ENCODE measurements at places on chromosomes 7 and 10.

- H3K36me3 ChIP-seq = no peaks in the 10 kb centered on the region
- H3K4me3 ChIP-seq = no peak overlapping the region
- no peaks in the 10 kb centered on the region for H3K27me3 ChIP-seq
- no peak for DNase-seq
- H3K27ac ChIP-seq = peak overlapping the region; percentile 82
- H3K4me1 ChIP-seq = peaks cover 44% of the 10 kb centered on the region
Measured at GRCh38 chr10:43041422-43042342, 35.2 kb upstream of the RET start.

DNA sequence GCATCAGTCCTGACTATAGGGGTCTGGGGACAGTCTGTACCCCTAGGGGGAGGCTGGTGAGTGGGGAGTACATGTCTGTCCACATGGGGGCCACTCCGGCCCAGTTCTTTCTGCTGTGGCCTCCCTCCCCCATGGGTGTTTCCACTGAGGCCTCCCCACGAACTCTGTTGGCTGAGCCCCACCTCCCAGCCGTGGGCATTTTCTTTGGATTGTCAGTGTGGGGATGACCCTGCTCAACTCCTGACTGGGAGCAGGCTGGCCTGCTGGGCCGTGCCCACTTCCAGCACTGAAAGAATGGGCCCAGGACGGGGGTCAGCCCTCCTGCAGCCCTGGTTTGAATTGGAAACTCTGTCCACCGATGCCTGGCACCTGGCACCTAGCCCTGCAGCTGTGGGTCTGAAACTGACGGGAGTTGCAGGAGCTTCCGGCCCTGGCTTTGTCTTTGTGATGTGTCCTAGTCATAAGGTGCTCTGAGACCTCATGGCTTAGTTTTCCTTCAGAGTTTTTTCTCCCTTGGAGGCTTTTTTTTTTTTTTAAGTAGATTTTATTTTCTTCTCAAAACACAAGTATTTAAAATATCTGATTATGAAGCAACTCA, 46.5 kb downstream of the LHPP start:
- DNase-seq = no peak
- H3K4me3 ChIP-seq = no peak overlapping the region
- H3K27ac ChIP-seq = no peak overlapping the region

DNA sequence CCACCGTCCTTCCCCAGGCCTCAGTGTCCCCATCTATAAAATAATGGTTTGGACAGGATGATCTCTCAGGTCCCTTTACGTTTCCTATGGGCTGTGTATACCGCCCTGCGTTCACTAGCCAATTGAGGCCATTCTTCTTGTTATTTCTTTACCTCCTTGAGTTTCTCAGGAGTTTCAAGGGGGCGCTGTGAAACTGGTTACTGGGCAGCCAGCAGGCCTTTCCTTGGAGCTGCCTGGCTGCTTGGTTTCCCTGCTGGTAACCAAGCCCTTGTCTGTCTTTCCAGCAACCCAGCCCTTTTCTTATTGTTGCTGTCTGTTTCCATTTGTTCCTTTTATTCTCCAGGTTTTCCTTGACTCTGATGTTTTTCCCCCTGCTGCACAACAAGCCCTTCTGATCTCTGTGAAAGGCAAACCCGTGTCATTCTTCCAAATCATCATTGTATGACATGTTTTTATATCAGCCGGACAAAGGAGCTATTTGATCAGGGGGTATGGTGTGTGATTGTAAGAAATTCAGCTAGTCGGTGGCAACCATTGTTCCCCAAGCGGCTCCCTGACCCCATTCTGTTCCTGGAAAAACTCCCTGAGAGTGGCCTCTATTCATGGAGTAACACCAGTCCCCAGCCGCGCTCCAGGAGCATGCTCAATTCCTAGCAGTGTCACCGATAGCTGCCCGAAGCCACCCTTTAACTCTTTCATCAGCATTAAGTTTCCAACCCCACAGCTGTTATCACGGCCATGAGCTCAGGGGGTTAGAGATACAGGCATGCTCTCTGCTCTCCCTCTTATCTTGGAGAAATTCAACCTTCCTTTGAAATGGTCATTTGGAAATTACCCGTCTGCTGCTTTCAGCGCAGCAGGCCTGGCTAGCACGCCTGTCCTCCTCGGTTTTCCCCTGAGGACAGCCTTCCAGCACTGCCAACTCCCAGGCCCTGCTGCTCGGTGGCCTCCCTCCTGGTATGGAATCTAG, 26.6 kb downstream of the FGF8 start:
- H3K36me3 ChIP-seq = no peaks in the 10 kb centered on the region
- no peak overlapping the region for H3K4me3 ChIP-seq
- DNase-seq = peak; percentile 11
- H3K4me1 ChIP-seq = no peaks in the 10 kb centered on the region
- no peak overlapping the region for H3K27ac ChIP-seq

GRCh38 chr7:139562961-139563565, 39.6 kb downstream of the CLEC2L start:
- no peak overlapping the region for H3K4me3 ChIP-seq
- H3K4me1 ChIP-seq = no peaks in the 10 kb centered on the region
- DNase-seq = no peak
- no peak overlapping the region for H3K27ac ChIP-seq

DNA sequence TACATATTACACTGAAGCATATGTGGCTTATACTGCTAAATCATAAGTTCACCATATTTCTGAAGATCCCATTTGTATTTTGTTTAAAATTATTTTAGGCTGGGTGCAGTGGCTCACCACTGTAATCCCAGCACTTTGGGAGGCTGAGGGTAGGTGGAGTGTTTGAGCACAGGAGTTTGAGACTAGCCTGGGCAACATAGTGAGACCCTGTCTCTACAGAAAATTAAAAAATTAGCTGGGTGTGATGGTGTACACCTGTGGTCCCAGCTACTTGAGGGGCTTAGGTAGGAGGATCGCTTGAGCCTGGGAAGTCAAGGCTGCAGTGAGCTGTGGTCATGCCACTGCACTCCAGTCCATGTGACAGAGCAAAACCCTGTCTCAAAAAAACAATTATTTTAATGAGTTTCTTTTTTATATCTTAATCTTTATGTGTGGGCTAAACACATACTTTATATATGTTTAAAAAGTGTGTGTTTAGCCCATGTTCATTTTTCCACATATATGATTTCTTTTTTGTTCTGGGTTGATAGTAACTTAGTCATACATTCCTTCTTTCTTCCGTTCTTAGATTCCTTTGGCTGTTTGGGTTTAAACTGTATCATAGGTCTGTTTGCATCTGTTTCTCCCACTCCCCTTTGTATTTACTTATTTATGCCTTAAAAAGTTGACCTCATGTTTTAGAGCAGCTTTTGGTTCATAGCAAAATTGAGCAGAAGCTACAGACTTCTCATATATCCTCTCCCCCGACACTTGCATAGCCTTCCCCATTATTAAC, 33.5 kb downstream of the RSBN1L start:
- H3K4me3 ChIP-seq = no peak overlapping the region
- H3K4me1 ChIP-seq = peaks cover 27% of the 10 kb centered on the region
- H3K27ac ChIP-seq = peak overlapping the region; percentile 75
- H3K27me3 ChIP-seq = no peaks in the 10 kb centered on the region
- H3K36me3 ChIP-seq = no peaks in the 10 kb centered on the region
- no peak for DNase-seq

- H3K27ac ChIP-seq = no peak overlapping the region
- no peaks in the 10 kb centered on the region for H3K27me3 ChIP-seq
- H3K4me1 ChIP-seq = peaks cover 4% of the 10 kb centered on the region
- no peak overlapping the region for H3K4me3 ChIP-seq
- no peak for DNase-seq
Measured at GRCh38 chr10:21696302-21696701, 162.3 kb downstream of the MLLT10 start.

DNA sequence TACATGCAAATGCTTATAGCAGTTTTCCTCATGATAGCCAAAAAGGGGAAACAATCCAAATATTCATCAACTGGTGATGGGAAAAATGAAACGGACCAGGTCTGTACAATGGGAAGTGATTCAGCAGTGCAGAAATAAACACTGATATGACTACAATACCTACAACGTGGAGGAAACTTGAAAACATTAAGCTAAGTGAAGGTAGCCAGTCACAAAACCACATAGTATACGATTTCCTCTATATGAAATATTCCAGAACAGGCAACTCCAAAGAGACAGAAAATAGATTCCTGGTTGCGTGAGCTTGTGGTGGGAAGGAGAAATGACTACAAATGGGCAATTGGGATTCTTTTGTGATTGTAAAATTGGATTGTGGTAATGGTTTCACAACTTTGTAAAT, 263.1 kb upstream of the PITRM1 start:
- no peaks in the 10 kb centered on the region for H3K27me3 ChIP-seq
- H3K4me3 ChIP-seq = no peak overlapping the region
- no peak overlapping the region for H3K27ac ChIP-seq
- no peak for DNase-seq
- H3K4me1 ChIP-seq = no peaks in the 10 kb centered on the region

DNA sequence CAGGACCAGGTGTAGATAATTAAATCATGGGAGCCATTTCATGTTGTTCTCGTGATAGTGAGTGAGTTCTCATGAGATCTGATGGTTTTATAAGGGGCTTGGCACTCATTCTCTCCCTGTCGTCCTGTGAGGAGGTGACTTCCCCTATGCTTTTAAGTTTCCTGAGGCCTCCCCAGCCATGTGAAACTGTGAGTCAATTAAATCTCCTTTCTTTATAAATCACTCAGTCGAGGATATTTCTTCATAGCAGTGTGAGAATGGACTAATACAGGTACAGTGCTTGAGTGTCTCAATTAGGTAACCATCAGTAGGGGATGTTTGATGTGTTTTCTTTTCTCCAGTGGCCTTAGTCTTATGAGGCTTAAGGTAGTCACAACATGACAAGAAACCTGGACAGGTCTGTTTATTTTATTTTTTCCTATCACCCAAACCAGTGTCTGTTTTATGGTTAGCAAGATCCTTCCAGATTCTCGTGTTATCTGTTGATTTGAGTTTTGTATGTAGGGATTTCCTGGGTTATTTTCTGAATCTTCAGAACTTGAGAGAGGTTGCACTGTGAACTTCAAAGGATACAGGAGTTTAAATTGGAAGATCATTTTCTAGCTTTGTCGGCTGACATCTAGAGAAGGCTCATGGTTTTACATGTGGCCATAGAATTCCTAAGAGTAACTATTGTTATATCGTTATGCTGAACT, 32.1 kb downstream of the UMAD1 start:
- no peak overlapping the region for H3K27ac ChIP-seq
- no peak overlapping the region for H3K4me3 ChIP-seq
- H3K36me3 ChIP-seq = no peaks in the 10 kb centered on the region
- DNase-seq = no peak
- no peaks in the 10 kb centered on the region for H3K4me1 ChIP-seq

GRCh38 chr7:155796381-155797261, 15.6 kb downstream of the SHH start:
- no peaks in the 10 kb centered on the region for H3K4me1 ChIP-seq
- no peaks in the 10 kb centered on the region for H3K36me3 ChIP-seq
- H3K4me3 ChIP-seq = no peak overlapping the region
- DNase-seq = peak; percentile 46

DNA sequence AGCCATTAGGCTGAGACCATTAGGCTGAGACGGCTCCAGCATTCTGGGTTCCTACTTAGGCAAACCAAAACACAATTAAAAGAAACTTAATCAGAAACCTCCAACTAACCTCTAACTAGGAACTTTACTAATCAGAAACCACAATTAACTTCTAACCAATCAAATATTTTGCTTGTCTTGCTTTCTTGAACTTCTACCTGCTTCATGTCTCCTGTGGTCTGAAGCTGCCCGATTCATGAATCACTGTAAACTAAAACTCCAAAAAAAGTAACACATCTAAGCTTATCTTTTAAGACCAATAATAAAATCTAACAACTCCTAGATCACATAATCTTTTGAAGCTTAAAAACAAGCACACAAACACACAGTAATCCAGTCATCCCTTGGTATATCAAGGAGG, 76.1 kb downstream of the PDSS1 start:
- no peaks in the 10 kb centered on the region for H3K4me1 ChIP-seq
- no peaks in the 10 kb centered on the region for H3K27me3 ChIP-seq
- H3K4me3 ChIP-seq = no peak overlapping the region
- DNase-seq = no peak
- no peak overlapping the region for H3K27ac ChIP-seq

GRCh38 chr7:47147213-47147631, 434.7 kb downstream of the TNS3 start:
- H3K27ac ChIP-seq = no peak overlapping the region
- H3K4me3 ChIP-seq = no peak overlapping the region
- no peaks in the 10 kb centered on the region for H3K36me3 ChIP-seq

DNA sequence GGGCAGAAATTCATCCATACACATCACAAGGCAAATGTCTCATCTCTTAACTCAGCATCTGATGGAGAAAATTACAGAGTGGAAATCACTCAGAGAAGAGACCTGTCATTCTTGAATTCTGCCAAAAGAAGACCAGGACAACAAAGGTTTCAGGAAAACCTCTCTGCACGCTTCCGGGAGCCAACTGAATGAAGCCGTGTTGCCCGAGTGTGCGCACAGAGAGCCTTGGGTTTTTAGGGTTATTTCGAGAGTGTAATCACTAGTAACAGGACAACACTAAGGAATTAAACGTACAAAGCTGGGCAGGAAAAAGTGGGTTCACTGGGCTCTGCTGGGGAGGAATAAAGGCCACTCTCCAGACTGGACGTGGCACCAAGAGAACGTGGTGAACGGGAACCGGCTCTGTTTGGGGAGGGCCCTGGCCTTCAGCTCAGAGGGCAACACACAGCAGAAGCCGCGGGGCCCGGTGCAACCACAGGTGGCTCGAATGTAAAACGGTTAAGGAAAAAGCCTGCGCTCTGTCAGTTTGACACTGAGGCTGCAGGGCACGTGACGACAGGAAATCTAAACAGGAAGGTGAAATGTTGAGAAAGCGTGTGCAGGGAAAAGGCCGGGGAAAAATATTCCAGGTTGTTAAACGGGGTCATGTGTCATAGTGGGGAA, 331.5 kb downstream of the DNAJB6 start:
- no peak overlapping the region for H3K4me3 ChIP-seq
- no peak overlapping the region for H3K27ac ChIP-seq
- no peaks in the 10 kb centered on the region for H3K4me1 ChIP-seq
- no peaks in the 10 kb centered on the region for H3K27me3 ChIP-seq
- no peak for DNase-seq

DNA sequence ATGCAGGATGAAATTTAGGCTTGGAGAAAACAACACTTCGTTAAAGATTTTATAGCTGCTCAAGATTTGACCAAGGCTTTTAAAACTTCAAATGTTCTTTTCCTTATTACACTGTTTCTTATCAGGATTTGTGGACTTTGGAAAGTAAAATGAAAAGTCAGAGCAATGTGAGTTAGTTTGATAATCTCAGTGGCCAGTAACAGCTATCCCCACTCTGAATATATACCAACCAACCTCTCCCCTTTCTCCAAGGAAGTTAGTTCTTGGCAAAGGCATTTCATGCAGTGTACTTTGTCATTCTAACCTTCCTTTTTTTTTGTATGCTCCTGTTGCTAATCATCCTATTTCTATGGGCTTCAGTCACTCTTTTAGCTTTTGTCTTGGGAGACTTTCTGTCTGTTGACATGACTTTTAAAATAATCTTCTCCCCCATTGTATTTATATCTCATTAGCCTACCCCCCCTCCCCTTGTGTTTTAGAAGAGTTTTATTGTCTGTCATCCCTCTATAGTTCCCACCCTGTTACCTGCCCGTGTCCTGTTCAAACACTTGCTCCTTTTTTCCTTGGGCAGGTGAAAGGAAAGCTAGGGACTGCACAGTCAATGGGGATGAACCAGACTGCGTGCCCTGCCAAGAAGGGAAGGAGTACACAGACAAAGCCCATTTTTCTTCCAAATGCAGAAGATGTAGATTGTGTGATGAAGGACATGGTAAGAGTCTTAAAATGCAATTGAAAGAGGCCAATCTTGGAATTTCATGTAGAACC, 16.7 kb downstream of the FAS start:
- H3K27me3 ChIP-seq = no peaks in the 10 kb centered on the region
- peaks cover 69% of the 10 kb centered on the region for H3K36me3 ChIP-seq
- H3K4me1 ChIP-seq = peaks cover 5% of the 10 kb centered on the region
- H3K27ac ChIP-seq = no peak overlapping the region
- no peak overlapping the region for H3K4me3 ChIP-seq

GRCh38 chr7:51778121-51778520, 461.5 kb upstream of the COBL start:
- no peak overlapping the region for H3K27ac ChIP-seq
- H3K4me3 ChIP-seq = no peak overlapping the region
- DNase-seq = no peak

All from A673 (cell line).